ENCODE measurements at places on chromosomes 6 and 20.

DNA sequence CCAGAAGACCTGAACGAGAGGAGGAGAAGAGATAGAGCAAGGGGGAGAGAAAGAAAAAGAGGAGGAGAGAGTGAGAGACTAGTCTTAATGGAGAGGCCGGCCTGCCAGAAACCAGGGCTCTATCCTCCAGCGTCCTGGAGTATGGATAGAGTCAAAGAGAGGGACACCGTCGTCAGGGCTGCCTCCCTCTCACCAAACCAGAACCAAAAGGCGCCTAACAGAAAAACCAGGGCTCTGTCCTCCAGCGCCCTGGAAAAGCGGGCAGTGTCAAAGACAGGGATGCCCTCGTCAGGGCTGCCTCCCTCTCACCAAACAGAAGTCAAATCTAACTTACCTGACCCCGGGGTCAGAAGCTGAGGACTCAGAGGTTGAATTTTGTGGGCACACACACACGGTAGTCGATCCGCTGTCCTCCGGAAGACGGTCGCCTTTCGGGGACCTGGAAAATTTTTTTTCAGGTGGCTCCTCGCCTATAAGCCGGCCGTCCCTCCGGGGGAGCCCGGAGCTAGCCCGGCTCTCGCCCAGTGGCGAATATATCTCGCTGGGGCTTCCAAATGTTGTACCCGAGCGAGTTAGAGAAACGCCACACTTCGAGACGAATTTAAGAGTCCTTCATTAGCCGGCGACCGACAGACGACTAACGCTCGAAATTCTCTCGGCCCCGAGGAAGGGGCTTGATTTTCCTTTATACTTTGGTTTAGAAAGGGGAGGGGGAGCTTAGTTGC is 148.2 kb downstream of the TRIM27 start:
- DNase-seq = no peak

DNA sequence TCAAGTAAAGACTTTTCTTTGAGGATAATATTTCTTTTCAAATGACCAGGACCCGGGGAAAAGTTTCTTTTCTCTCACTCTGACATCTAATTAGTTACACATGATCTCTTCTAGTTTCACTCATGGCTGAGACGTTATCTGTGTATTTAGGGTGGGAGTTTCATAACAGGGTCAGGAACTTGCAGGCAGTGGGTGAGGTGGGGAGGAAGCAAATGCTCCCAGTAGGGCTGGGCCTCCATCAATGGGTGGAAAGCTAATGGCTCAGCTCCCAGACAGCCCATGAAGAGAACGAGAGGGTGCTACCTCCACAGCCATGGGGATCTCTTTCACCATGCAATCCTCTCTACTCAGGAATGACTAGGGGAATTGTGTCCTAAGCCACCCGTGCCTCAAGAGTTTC is 119.3 kb downstream of the F13A1 start:
- no peak for DNase-seq

GRCh38 chr6:121764493-121764892 is 329.0 kb downstream of the GJA1 start:
- no peak for DNase-seq

DNA sequence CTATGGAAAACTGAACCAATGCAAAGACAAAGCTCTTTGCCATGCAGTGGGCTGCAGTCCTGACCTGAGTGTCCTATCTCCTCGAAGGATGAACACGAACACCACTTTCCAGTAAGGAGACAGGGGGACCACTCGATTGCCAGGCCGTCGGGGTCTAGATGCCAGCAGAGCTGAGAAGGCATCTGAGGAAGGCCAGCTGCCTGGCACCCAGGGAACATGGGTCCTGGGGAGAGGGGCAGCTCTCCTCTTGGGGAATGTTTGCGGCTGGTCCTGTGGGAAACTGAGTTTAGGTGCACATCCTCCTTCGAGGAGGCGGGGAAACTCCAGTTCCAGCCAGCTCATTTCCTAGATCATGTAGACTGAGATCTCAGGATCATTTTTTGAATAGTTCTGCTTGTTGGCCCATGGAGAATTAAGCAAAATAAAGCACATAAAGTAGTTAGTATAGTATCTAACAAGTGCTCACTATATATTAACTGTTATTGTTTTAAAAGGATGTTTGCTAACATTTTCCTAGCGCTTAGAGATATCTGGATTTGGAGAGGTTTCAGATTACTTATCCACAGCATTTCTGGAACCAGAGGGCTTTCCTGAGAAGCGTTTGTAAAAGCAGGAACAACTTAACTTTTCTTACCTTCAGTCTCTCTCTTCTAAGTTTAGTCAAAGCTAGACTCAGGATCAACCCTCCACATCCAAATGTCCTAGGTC is 225.3 kb upstream of the FOXQ1 start:
- no peak for DNase-seq

GRCh38 chr6:137731600-137731959 is 135.5 kb upstream of the TNFAIP3 start:
- DNase-seq = no peak

DNA sequence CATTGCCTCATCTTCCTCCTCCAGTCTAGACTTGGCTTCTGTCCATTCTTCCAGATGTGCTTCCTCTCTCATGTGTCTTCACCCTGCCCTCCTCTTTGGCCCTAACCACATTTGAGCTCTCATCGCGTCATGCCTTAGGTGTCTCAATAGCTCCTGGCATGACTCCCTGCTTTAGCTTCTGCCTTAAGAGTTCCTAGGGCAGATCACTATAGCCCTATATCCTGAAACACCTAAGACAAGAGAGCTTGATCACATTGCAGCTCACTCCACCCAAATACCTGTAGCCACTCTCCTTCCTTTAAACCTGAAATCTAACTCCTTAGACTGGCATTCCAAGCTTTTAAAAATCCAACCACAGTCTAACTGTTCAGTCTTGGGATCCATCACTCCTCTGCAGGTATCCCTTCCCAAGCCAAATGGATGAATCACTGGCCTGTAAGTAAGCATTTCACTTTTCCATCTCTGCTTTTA is 69.0 kb upstream of the STXBP5 start:
- peak; percentile 67 for DNase-seq

- no peak for DNase-seq
Measured at GRCh38 chr6:45845567-45845966, 170.1 kb downstream of the CLIC5 start.

DNA sequence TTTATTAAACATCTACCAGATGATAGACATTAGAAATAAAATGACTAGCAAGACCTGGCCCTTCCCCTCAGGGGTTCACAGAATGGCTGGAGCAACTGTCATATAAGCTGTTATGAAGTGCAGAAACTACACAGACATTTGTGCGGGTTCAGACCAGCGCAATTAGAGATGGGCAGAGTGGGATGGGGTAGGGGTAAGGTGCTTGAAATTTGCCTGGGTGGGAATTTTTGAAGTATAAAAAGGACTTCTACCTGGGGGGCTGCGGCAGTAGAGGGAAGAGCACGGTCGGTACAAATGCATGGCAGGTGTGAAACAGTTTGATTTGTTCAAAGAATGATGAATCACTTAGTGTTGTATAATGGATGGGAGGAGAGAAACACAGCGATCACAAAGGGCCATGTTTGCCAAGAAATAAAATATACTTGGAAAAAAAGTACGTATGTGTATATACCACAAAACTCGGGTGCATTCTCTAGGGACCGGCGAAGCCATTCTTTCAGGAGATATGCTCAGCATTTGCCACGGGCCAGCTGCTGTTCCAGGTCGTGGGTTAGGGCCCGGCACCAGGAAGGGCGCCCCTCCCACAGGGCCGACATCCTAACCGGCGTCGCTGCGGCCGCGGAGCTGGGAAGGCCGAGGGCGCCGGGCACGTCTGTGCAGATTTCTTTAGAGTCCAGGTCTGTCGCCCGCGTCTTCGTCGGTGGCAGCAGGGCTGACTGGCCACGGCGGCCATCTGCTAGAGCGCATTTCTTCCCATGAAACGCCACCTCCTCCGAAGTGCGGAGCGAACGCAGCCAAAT is 809 bp upstream of the NOL7 start:
- DNase-seq = peak; percentile 51

DNA sequence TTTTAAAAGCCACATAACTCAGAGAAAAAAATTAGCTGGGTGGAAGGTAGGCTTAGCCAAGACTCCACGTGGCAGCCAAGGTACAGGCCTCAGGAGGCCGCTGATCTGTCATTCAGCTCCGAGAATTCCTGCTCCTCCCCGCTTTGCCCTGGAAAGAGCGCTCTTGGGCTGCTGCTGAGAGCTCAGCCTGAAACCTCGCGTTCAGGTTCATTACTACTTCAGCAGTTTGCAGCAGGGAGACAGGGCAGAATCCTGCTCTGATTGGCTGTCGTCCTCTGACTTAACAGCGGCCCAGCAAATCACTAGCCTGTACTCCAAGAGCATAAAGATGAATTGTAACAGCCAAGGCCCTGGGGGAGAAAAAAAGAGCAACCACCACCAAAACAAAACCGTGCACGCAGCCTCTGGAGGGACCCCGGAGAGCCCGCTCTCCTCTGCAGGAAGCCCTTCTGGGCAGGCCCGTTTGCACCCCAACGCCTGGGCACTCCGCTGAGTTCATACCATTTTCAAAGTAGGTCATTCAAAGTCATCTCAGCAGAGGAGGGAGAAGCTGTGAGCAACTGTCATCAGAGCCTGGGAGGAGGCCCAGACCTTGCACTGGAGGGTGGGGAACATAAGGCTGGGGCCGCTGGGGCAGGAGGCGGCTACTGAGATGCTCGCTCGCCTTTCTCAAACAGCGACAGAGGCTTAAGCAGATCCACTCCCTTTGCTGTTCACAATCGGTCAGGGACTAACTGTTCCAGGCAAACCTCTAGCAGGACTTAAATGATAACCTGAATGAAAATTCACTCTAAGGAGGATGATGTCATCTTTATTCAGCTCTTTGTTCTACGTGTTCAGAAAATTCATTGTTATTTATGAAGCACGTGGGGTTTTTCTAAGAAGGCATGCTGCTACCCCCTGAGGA is 42.3 kb upstream of the ATXN1 start:
- DNase-seq = no peak

DNA sequence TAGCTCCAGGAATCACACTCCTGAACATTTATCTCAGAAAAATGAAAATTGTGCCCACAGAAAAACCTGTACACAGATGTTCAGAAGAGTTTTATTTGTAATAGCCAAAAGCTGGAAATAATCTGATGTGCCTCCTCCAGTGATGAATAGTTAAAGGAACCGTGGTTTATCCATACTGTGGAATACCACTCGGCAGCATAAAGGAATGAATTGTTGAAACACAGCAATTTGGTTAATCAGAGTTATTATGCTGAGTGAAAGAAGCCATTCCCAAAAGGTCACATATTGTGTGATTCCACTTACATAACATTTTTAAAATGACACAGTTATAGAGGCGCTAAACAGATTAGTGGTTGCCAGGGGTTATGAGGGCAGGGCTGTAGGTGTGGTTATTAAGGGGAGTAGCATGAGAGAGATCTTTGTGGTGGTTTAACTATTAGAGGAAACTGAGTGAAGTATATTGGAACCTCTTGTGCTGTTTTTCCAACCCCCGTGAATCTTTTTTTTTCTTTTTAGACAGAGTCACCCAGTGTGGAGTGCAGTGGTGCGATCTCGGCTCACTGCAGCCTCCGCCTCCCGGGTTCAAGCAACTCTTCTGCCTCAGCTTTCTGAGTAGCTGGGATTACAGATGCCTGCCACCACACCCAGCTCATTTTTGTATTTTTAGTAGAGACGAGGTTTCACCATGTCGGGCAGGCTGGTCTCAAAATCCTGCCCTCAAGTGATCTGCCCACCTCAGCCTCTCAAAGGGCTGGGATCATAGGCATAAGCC is 26.2 kb downstream of the PSMF1 start:
- DNase-seq = no peak

DNA sequence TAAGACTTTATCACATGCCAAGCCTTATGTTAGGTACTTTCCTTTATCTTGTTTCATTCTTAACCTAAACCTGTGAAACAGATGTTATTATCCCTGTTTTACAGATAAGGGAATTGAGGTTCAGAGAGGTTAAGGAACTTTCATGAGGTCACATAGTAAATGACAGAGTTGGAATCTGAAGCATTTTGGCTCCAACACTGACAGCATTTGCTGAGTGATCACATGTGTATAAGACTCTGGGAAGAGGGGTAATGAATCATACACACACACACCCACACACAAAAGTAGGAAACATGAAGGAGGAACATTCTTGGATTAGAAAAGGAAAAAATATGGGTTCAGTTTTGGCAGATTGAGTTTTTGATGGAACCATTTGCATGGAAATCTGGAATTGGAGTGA is 212.5 kb downstream of the GJA1 start:
- peak; percentile 50 for DNase-seq

GRCh38 chr6:87710090-87710489 is 8.1 kb upstream of the AKIRIN2 start:
- peak; percentile 72 for DNase-seq

GRCh38 chr20:46930640-46931339 is 36.1 kb downstream of the EYA2 start:
- DNase-seq = no peak

DNA sequence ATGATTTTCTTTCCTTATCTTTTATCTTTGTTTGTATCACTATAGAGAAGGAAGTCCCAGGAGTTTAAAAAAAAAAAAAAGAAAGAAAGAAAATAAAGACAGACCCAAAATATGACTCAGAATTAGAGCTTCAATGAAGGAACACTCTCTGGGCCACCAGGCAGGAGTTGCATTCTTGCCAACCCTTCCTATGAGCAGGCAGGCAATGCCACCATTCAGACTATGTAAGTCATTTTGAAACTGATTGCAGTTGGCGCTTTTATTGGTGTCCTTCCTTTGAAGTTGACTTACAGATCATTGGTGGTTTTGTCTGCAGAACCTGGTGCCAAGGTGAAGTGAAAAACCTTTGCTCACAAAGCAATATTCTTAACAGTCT is 50.3 kb downstream of the MYB start:
- peak; percentile 38 for DNase-seq

GRCh38 chr6:159815410-159815809 is 15.3 kb downstream of the PNLDC1 start:
- DNase-seq = no peak

- DNase-seq = no peak
Measured at GRCh38 chr20:45462711-45463509, 6.6 kb upstream of the WFDC2 start.

DNA sequence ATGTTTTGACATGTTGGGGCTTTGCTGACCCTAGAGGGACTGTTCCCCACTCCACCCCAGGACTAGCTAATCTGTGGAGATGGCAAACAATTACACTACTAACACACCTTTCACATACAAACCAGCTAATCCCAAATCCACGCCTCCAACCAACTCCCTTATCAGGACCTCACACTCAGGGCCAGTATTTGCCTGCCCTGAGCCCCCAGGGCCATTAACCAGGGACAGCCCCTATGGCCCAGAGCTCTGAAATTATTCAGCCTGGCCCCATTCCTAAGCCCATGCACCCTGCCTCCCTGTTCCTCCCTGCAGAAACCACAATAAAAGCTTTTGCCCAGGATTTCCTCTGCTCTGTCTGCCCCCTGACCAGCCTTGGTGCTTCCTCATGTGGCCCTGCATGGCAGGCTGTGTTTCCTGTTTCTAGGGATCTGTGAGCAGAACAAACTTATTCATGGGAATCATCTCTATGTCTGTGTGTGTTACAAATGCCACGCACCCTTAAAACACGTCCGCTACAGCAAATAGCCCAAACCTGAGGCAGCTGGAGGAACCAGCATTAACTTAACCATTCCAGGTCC is 121.2 kb downstream of the PXDC1 start:
- peak; percentile 71 for DNase-seq

DNA sequence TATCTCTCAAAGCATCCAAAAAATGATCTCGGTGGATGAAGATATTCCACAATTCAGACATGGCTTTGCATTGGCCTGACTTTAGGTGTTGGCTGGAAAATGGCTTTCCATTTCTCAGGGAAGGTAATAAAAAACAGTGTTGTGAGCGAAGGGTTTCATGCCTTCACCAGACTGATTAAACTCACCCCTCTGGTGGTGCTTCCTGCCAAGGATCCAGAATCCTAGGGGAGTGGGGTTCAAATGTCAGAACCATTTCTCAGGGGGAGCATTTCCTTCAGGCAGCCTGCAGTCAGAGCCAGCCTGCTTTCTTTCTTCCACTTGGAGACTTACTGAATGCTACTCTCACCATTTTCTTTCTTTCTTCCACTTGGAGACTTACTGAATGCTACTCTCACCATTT is 45.7 kb upstream of the SMIM28 start:
- no peak for DNase-seq
